ENCODE measurements at places on chromosomes 16 and 17.
A peak's percentile ranks its signal among the peaks of the same experiment; 100 is the strongest.

GRCh38 chr17:69575346-69575761 is 160.9 kb downstream of the MAP2K6 start:
- no peak for DNase-seq

- DNase-seq, result no peak
These were observed 16.9 kb downstream of the LDAF1 start for GRCh38 chr16:21175397-21175796.

- no peak for DNase-seq
These were observed 50.9 kb downstream of the HELZ start for GRCh38 chr17:67194134-67194533.

- DNase-seq, result peak; percentile 6
These were observed 25.7 kb downstream of the CIBAR2 start for GRCh38 chr16:85086347-85087291.

GRCh38 chr16:64974381-64974780 is 147.5 kb downstream of the CDH11 start:
- no peak for DNase-seq

- no peak for DNase-seq
These were observed 116.0 kb downstream of the SOCS1 start for GRCh38 chr16:11140098-11140375.

DNA sequence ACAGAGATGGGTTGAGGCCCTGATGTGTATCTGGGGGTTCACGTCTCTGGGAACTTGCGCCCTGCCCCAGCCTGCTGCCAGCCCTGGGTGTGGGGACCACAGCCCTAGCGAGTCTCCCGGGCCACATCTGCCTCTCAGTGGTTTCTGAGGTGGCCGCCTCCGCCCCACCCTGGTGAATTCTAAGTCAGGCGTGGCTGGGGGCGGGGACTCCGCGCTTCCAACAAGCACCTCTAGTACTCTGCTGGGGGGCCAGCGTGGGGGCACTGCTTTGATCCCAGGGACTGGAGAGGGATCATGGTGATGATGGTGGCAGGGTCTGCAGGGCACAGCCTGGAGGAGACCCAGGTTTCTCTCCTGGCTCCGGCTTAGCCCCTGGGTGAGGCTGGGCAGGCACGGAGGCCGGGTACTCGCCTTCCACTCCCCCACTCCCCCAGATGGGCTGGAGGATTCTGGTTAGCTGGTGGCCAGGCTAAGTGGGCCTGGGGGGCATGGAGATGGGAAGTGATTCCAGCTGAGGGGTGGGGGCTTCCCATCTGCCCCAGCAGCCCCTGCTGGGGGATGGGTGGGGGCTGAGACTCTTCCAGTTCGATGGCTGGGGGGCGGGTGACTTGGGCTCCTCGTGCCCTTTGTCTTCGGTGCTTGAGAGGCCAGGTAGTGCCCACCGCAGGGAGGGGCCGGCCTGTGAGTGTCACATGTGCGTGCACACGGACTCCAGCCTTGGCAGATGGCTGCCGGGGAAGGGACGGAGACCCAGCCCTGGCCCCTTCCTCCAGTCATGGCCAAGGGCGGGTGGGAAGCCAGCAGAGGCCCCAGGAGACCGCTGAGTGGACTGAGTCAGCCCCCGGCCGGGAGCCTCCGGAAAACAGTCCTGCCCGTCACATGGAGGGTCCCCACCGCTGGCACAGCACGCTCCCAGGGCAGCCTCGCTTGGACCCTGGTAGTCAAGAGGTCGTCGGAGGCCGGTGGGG is 3.9 kb downstream of the GLIS2 start:
- DNase-seq, result no peak

DNA sequence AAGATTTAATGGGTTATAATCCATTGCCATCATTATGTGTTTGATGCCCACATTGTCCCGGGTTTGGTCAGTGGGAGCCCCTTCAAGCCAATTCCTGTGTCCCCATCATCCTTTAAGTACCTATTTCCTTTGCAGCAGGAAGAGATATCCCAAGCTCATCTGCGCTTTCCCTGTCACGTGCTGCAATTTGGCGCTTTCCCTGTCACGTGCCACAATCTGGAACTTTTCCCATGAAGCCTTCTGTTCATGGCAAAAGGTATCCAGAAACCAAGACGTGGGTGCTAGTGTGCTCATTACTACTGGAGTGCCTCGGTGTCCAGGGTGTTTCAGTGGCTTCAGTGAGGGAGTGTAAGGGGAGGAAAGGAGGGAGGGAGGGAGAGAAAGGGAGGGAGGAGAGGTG is 168.5 kb downstream of the NPIPB11 start:
- DNase-seq, result no peak

DNA sequence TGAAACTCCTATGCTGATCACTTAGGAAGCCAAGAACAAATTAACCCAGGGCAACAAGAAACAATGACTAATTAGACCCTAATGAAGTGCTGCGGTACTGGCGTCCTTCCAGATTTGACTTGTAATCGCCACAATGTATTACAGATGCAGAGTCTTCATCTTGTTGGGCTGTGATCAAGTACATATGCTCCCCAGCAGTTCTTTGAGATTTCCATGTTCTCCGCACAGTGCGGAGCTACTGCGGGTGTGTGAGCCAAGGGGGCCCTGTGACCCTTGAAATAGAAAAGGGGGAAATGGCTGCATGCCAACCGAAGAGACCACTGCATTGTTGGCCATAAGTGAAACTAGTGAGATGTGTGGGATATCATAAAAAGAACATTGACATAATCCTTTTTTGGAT is 469.9 kb downstream of the MAF start:
- no peak for DNase-seq

DNA sequence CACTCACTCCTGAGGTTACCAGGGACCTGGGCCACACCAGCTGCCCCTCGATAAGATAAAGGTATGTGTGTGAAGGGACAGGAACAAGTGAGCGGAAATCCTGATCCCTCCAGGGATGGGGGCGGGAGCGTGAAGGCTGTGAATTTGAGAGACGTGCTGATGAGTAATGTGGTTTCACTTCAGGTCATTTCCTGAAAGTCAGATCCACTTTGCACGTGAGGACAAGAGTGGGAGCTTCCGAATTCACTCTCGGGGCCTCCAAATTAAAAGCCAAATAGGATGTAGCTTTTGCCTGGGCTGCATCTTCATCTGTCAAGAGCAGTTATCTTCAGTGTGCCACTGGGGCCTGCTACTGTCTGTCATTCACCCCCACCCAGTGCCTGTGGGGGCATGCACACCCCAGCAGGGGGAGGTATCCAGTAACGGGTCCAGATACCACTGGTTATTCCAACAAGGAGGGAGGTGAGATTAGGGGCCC is 87.4 kb upstream of the LHX1 start:
- DNase-seq, result no peak

GRCh38 chr17:57293077-57293476 is 36.8 kb downstream of the MSI2 start:
- DNase-seq, result no peak

DNA sequence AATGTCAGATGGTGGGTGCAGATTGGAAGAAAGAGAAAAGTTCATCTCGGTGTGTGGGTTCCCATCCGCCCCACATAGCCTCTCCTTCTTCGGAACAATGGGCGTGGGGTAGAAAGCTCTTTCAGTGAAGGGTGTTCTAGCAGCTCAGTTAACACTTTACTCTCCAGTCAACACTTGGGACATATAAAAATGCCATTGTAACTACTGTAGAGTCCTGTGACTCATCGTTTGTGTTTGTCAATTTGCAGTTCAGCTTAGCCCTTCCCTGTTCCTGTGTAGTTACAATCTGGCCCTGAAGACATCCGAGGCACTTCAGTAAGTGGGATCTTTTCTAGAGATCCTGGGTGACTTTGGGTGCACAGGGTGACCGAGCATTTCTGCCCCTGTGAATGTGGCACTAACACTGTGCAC is 11.5 kb upstream of the CLEC18C start:
- DNase-seq, result no peak

GRCh38 chr17:17581509-17581908 is 10.0 kb downstream of the PEMT start:
- DNase-seq, result no peak

GRCh38 chr17:58329810-58330537 is 1.4 kb upstream of the TSPOAP1 start:
- no peak for DNase-seq

GRCh38 chr17:70624211-70624610 is 454.9 kb downstream of the KCNJ2 start:
- DNase-seq, result no peak

GRCh38 chr17:58991718-58992331 is 114.9 kb downstream of the TRIM37 start:
- DNase-seq, result no peak

- no peak for DNase-seq
These were observed 23.1 kb downstream of the MMP15 start for GRCh38 chr16:58048494-58049231.

DNA sequence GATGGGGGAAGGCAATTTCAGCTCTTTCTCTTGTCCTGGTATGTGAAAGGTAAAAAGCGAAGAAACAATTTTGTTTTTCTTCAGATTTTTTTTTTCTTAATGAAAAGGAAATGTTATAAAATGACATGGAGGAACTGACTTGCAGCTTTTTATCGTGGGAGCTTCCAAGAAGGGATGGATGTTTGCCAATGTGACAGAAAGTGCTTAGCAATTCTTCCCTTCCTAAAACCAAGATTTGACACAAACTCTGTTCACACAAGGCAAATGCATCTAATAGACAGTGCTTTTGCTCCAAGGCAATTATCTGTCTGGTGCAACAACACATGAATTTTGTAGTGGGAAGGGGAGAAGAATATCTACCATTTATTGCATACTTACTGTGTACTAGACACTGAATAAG is 988.5 kb downstream of the CDH11 start:
- no peak for DNase-seq

GRCh38 chr17:8155231-8155995 is 3.2 kb upstream of the PER1 start:
- DNase-seq, result no peak

DNA sequence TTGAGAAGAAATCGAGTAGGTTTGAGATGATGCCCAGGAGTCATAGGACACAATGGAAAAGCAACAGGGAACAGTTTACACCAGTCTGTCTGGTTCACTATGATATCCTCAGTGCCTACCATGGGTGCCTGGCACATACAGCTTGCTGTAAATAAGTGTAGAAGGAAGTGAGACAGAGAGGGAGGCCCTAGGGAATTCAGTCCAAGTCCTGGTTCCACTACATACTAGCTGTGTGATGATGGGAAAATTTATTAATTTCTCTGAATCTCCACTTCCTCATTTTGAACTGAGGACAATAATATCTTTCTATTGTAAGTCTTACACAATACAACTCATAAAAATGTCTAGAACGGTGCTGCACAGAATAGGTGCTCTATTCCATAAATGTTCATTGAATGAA is 53.3 kb upstream of the LYRM9 start:
- no peak for DNase-seq

GRCh38 chr17:66947311-66947710 is 17.2 kb upstream of the CACNG4 start:
- DNase-seq, result no peak

GRCh38 chr17:61723183-61723582 is 132.2 kb upstream of the NACA2 start:
- no peak for DNase-seq

GRCh38 chr17:37440424-37440823 is 33.7 kb downstream of the TADA2A start:
- DNase-seq, result no peak

GRCh38 chr17:75730065-75730464 is 8.8 kb downstream of the ITGB4 start:
- no peak for DNase-seq

Data from NCI-H1436 treated with DMSO at 0.1 percent for 48 hours (cell line).